Activated T-cell treated with anti-CD3 and anti-CD28 coated beads for 48 hours (primary cell): ENCODE measurements at places on chromosomes 2 and 18.

- no peak for DNase-seq
Measured at GRCh38 chr2:163471947-163472346, 263.9 kb downstream of the FIGN start.

DNA sequence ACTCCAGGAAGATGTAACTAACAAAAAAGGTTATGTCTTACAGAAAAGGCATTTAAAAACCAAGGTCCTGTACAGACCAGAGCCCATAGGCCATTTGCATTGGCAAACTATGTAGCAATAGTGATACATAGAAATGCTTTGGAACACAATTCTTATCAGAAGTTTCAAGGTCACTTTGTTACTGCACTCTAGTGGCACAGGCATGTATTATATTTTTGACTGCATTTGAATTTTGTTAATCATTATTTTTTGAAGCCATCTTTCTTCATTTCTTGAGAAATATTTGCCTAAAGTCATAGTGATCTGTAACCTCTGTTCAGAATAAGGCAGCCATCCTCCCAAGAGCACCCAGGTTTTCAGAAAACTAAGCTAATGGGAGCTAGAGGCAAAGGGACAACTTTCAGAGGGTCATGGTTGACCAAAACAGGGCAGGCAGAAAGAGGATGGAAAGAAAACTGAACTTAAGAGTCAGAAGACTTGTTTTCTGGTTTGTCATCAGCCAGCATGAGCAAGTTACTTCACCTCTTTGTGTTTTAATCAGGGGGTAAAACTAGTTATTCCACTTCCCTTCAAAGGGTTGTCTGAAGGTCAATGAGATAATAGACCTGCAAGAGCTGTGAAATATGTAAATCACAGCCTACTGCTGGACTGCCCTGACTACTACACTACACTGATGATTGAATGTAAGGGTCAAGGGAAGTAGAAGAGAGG lies 41.5 kb downstream of the SLC38A11 start:
- no peak for DNase-seq

- no peak for DNase-seq
Measured at GRCh38 chr2:89833780-89834117, 1142.3 kb downstream of the RPIA start.

DNA sequence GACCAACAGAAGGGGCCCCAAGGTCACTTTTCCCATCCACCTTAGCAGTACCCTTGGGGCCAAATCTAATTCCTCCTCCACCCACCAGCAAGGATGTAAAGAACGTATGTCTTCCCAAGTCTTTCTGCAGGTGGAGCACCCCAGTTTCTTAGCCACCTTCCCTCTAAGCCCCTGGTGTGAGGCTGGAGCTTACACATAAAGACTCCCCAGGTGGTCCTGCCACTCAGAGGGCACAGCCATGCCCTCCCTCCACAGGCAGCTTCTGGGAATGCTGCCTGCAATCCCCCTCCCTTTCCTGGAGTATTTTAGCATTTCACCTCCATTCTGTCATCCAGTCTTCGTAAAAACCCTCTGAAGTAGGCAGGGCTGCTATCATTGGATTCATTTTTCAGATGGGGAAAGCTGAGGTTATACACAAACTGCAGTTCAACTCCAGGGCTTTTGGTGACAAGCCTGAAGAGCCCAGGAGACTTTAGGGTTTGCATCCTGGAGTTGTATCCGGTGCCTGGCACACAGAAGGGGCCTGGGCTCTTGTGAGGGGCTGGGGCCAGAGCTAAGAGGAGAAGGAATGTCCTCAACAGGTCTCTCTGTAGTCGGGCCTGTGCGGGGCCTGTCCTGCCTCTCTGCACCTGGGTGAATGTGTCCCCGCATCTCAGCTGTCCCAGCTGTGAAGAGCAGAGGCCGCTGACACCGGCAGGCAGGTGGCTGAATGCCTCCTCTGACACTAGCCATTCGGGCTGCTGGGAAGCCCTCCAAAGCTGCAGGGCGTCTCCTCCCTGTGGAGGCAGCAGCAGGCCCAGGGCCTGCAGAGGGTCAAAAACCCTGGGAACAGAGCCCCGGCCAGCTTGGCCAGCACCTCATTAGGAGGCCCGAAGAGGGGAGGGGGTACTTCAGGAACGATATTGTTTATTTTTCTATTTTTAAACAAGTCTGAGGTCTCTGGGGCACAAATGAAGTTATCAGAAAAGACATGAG lies 27.6 kb downstream of the CIB4 start:
- no peak for DNase-seq

GRCh38 chr18:79718878-79719477 lies 39.4 kb downstream of the CTDP1 start:
- DNase-seq: no peak
